ENCODE measurements at places on chromosomes 4 and X.

GRCh38 chr4:55884093-55884850 is 30.8 kb downstream of the EXOC1 start:
- no peak for DNase-seq

DNA sequence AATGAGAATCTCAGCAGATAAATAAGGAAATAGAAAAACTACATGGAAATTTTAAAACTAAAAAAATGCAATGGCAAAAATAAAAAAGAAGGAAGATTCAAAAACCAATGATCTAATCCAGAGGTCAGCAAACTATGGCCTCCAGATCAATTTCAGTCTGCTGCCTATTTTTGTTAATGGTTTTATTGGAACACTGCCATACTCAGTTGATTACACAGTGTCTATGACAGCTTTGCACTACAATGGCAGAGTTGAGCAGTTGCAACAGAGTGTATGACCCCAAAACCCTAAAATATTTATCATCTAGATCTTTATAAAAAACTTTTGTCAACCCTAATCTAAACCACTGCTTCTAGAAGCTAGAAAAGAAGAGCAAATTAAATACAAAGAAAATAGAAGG is 170.3 kb downstream of the RAB28 start:
- no peak for DNase-seq

- DNase-seq, result peak; percentile 6
Measured at GRCh38 chrX:53287493-53288138, 6.2 kb upstream of the IQSEC2 start.

DNA sequence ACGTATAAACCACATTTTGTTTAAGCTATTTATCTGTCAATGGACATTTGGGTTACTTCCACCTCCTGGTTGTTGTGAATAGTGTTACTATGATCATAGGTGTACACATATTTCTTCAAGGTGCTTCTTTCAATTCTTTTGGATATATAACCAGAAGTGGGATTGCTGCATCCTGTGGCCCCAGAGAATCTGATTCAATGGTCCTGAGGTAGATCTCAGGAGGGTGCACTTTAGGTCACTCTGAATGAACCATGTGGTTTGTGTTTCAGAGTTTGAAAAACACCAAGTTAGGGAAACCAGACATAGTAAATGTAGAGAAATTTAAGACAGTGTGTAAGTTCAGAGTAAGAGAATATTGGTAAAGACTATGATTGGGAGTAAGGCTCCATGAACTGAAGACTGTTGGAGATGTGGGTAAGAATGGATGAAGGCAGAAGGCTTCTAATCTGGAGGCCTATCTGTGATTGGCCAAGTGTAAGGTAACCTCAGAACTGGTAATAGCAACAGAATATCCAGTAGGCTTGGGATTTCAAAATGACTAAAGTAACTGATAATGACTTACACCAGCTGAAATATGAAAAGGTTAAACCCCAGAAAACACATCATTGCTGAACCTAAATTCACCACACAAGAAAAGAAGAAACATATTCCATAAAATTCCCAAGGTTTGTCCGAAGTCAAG is 236.9 kb downstream of the CAMK2D start:
- DNase-seq, result no peak

GRCh38 chr4:144599621-144600020 is 46.3 kb upstream of the HHIP start:
- no peak for DNase-seq

DNA sequence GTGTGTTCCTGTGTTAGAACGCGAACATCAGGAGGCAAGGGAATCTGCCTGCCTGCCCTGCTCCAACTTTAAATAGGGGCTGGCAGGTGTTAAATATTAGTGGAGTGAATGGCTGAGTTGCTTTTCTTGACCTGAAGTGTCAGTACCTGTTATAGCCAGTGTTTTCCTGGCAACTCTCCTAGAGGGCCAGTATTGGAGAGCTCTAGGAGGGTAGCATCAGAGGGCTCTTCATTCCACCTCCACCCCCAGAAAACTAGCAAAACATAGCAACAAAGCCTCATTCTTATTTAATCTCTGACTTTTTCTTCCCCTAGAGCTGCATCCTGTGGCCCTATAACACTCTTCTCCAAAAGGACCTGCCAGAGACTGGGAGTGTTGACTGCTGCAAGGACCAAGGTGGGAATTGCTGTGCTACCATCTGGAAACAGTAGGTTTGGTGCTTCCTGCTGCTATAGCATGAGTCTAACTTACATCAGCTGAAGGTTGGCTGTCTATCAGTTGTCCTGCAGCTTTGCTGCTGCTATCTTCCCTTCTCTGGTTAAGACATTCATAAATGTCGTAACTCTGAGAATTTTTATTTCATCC is 33.5 kb downstream of the SGMS2 start:
- no peak for DNase-seq

DNA sequence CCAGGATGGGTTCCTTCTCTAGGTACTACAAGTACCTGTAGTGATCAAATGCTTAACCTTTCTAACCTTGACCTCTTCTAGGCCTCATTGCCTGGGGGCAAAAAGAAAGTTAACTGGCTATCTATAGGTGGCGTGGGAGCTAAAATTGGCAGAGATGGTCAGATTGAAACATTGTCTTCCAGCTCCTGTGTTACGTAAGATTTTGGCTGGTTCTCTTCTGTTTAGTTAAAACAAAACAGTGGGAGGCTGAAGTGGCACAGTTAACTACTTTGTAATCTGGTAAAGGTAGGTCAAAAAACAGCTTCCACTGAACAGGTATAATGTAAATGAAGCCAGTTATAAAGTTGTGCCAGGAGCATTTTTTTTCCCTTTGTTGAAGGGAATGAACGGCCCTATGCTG is 115.2 kb downstream of the MBNL3 start:
- DNase-seq, result no peak

DNA sequence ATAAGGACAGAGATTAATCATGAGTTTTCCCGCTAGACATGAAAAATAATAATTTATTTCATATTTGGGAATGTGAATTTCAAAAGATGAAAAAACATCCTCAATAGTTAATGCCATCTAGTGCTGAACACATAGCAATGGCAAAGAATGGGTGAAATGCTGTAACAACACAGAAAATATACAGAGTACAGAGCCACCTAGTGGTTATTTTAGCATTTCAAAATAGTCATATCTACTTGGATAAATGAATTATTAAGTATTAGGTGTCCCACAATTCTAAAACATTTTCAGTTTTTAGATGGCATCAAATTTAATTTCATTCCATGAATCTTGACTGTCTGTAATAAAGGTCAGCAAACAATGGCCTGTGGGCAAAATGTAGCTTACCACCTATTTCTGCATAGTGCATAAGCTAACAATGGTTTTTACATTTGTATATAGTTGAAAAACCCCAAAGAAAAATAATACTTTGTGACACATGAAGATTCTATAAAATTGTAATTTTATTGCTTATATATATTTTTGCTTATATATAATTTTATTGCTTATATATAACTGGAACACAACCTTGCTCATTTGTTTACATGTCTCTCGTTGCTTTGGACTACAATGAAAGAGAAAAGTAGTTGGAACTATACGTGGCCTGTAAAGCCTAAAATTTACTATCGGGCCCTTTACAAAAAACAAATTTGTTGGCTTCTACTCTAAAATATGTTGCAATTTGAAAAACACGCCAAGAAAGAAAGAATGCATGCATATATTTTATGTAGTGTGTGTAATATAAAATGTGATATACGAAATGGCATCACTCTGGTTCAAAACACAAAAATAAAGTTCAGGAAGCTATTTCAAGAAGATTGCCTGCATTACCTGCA is 99.1 kb upstream of the FAM47C start:
- no peak for DNase-seq

DNA sequence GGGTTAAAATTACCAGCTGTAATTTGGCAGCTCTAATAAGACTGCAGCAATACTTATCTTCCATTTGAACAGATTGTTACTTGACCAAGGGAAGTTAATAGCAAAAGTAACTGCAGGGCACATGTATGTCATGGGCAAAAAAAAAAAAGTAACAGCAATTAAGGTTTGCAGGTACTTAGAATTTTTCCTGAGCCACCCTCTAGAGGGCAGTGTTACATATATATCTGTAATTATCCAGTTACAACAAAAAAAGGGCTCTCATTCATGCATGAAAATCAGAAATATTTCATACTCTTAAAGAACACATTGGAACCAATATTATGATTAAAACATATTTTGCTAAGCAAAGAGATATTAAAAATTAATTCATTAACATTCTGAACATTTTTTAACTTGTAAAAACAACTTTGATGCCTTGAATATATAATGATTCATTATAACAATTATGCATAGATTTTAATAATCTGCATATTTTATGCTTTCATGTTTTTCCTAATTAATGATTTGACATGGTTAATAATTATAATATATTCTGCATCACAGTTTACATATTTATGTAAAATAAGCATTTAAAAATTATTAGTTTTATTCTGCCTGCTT is 25.1 kb downstream of the XIAP start:
- DNase-seq, result no peak

DNA sequence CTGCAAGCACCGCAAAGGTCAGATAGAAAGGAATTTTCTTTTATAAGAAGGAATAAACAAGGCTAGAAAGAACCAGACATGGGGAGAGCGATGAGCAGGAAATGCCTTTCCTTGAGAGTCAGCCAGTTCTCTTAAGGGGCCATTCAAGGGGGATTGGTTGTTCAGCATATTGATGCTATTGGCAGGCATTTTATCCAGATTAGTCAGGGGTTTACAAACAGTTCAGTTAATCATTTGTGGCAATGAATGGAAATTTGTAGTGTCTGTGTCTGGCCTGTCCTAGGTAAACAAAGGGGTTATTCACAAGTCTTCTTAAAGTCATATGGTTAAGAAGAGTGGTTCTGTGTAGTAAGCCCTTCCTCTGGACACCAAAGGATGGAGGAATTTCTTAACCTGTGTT is 184.7 kb upstream of the FRMPD4 start:
- DNase-seq, result no peak

GRCh38 chr4:127783955-127784770 is 2.0 kb downstream of the HSPA4L start:
- no peak for DNase-seq

DNA sequence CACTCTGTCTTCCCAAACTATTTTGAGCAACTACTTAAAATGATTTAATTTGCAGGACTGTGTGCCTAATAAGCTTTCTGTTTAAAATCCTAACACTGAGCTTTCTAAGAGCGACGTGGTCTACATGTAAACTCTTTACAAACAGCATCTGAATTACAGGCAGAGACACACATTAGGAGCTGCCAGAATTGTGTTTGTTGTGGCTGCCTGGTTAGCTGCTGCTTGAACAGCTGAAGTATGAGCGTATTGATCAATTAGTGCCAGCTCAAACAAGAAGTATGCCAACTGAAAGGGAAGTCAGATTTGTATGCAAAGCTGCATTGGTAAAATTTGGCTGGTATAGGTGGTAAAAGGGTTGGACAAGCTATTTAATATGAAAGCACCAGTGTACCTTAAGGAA is 384.4 kb downstream of the PCDH7 start:
- no peak for DNase-seq

GRCh38 chr4:68388347-68388865 is 38.5 kb upstream of the YTHDC1 start:
- no peak for DNase-seq

GRCh38 chrX:134294548-134294947 is 57.6 kb downstream of the CCDC160 start:
- no peak for DNase-seq

DNA sequence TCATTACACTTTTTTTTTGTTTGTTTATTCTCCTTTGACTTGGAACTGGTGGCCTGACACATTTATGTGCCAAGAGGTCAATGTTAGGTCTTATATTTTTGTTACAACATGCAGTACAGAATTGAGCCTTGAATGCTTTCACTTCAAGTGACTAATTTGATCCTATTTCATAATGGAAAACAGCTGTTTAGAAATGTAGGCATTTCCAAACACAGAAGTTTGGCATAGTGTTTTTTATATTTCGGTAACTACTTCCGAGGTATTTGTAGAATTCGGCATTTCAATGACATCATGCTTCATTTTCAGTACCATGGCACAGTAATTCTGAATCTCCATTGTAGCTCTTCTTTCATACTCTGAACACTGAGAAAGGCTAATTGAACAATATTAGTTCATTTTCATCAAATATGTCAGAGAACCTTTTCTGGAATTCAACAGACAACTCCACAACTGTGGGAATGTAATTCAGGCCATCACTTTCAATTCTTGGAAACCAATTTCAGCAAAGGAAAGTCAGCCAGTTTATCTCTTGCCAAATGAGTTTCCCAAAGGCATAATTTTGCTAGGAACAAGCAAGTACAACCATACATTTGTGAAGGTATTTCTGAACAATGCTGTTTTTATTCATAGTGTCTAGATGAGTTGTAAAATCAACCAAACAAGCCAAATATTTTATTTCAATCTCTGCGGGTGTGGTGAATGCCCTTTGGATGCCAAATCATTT is 11.4 kb downstream of the FAM120C start:
- no peak for DNase-seq

DNA sequence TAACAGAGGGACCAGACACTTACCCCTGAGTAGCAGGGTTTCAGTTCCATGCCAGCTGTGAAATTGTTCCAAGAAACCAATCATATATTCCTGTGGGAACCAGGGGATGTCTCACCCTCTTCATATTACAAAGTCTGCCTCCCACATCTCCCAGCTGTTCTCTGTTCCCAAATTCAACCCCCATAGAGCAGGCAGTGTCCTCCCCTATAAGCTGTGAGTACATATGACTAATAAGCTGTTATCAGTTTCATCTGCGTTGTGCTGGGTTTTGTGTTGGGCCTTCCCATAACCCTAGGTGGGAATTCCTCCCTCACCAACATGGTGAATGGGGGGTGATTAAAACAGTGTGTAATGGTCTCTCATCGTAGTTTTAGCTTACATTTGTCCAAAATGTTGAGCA is 41.0 kb downstream of the CEP44 start:
- DNase-seq, result no peak

DNA sequence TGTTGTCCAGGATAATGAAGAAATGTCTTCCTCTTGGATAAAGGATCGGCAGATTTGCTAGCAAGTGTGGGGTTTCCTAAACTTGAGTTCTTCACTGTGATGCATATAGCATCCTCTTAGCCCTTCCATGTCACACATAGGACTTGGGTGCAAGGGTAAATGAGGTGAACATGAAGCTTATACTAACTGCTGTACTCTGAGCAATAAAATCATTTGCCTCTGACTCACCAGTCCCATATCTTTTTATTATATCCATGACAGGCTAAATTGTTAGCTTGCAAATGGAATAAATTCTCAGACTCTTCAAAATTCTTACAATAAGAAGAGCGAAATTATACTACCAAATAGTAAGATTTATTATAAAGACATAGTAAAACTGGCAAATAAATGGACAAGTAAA is 14.7 kb upstream of the TBC1D1 start:
- no peak for DNase-seq

- DNase-seq, result no peak
Measured at GRCh38 chr4:168632301-168632725, 135.5 kb downstream of the PALLD start.
